ENCODE measurements at places on chromosomes 13 and 19.

DNA sequence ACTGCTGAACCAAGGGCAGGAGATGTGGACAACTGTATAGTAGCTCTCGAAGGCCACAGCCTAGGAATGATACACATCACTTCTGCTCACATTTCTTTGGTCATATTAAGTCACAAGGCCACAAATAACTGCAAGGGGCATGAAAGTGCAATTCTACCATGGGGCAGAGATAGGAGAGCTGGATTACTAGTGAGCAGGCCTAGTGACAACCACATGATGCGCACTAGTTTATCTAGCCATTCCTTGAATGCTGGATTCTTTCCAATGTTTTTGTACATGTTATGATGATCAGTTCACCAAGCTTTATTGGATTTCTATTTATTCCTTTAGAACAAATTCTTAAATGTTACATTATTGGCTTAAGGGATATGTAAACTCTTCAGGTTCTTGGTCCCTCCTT lies 100.7 kb downstream of the MIPEP start:
- no peak for DNase-seq

DNA sequence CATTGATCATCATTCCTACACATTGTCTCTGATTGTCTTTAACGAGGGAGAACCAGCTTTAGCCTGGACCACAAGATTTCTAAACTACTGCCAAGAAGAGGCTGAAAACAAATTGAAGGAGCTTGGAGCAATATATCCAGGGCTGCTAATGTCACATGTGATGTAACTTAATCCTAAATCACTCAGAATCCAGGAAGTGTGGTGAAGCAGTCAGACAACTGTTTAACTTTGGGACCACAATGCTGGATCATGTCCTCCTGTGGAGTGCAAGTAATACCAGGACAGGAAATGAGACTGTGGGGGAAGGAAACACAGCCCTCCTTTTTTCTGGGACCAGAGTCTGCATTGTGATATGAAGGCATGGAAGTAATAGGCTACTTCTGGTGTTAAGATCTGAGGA lies 430.2 kb downstream of the KCTD12 start:
- no peak for DNase-seq

DNA sequence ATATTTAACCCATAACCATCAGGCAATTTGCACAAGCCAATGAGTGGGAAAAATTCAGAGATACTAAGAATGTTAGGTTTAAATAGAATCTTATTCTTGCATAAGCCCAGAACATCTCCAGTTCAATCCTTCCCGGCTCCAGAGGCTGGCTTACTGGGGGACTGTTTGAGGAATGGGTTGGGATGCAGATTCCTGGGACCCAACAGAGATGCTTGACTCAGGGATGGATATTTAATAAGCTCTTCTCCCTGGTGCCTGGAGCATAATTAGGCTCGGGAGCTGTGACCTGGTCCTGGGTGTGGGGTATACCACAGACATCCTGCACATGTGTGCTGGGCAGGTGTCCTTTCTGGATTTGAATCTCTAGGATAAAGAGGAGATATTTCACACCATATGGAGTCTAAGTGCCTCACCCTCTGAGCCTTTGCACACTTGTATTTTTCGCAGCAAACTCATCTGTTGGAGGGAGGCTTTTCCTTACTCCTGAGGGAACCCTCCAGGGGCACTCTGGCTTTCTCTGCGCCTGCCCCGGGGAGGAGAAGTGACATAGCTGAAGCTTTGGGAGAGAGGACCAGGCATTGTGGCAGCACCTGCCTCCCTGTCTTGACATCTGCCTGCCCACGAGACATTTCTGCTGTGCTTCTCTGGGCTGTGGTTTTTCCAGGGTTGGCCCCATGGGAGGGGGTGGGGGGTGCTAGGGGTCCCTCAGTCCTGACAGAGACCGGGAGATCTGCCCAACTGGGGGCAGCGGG lies 36.1 kb upstream of the ANKRD10 start:
- DNase-seq = no peak

DNA sequence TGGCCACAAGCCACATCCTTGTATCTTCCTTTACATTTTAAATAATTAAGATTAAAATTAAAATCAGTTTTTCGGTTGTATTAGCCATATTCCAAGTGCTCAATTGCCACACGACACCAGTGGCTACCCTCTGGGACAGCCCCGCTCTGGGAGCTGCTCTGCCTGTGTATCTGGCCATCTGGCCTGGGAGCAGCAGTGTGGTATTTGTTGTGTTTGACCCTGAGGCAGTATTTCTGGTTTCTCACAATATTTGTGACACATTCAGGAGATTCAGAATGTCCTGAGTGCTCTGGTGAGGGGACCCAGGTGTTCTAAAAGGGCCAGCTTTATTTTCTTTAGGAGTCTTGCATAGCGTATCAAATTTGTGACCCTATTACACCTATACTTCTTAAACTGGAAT lies 179.0 kb downstream of the SUCLA2 start:
- DNase-seq = no peak

GRCh38 chr13:97727991-97728390 lies 225.5 kb upstream of the IPO5 start:
- no peak for DNase-seq

GRCh38 chr19:23075031-23075733 lies 41.6 kb upstream of the ZNF730 start:
- no peak for DNase-seq

- DNase-seq = no peak
Observed at GRCh38 chr13:100755891-100756290, 81.3 kb upstream of the TMTC4 start.

GRCh38 chr13:35216131-35216530 lies 260.4 kb downstream of the MAB21L1 start:
- no peak for DNase-seq

GRCh38 chr13:76472916-76473315 lies 413.3 kb downstream of the KCTD12 start:
- no peak for DNase-seq

DNA sequence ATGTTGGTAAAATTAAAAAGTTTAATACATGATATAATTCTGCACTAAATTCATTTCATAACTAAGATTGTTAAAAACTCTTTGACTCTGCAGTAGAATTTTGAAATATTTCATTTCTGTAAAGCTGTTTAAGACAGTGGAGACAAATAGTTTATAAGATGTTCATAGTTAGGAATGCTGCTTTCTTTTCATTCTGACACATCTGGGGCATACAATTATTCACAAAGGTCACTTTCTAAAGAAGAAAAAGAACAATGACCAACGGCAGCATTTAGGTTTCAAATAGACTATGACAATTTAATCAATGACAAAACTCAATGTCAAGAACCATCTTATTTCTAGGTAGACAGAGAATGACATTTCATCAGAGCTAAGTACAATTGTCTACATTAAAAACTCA lies 1422.1 kb downstream of the PCDH9 start:
- no peak for DNase-seq
